Memory B cell (primary cell): ENCODE measurements at places on chromosomes 11 and 22.

DNA sequence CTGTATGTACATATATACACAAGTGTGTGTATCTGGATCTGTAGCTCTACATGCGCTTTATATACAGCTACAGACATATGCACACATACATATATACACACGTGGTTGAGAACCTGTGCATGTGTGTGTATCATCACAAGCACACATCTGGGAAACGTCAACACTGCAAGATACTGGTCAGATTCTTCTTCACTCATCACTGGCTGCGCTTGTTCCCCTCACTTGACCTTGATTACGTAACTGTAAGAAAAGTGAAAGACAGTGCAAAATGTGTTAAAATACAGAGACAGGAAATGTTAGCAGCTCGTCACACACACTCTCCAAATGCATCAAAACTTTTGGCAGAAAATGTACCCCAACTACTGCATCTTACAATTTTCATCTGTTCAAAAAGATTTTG, 51.9 kb upstream of the MN1 start:
- DNase-seq, result no peak

DNA sequence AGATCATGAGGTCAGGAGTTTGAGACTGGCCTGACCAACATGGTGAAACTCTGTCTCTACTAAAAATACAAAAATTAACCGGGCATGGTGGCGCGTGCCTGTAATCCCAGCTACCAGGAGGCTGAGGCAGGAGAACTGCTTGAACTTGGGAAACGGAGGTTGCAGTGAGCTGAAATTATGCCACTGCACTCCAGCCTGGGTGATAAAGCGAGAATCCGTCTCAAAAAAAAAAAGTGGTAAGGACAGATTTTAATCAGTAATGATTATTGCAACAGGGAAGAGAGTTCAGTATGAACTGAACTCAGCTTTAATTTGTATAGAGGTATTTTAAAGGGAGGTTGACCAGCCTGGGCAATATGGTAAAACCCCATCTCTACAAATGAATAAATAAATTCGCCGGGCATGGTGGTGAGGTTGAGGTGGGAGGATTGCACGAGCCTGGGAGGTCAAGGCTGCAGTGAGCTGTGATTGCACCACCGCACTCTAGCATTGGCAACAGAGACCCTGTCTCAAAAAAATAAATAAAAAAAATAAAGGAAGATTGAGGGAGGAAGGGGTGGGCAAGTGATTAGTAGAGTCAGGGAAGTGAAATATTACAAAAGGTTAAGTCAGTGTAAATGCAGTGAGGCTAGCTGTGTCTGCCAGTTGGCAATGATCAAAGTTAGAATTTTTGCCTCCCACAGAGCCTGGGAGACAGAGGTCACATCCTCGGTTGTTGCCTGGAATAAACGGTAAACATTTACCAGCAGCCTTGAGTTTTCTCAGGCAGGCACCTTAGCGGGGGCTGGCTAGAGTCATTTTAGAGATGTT, 2.6 kb upstream of the MCM5 start:
- DNase-seq, result no peak

DNA sequence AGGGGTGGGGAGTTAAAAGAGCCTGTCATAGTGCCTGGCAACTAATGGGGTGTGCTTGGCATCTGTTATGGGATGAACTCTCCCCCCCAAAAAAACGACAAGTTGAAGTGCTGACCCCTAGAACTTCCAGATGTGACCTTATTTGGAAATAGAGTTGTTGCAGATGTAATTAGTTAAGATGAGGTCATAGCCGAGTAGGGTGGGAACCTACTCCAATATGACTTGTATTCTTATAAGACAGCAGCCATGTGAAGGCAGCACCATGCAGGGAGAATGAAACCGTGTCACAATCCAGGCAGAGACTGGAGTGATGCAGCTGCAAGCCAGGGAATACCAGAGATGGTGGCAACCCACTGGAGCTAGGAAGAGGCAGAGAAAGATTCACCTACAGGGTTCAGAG, 394.5 kb downstream of the TENM4 start:
- no peak for DNase-seq

DNA sequence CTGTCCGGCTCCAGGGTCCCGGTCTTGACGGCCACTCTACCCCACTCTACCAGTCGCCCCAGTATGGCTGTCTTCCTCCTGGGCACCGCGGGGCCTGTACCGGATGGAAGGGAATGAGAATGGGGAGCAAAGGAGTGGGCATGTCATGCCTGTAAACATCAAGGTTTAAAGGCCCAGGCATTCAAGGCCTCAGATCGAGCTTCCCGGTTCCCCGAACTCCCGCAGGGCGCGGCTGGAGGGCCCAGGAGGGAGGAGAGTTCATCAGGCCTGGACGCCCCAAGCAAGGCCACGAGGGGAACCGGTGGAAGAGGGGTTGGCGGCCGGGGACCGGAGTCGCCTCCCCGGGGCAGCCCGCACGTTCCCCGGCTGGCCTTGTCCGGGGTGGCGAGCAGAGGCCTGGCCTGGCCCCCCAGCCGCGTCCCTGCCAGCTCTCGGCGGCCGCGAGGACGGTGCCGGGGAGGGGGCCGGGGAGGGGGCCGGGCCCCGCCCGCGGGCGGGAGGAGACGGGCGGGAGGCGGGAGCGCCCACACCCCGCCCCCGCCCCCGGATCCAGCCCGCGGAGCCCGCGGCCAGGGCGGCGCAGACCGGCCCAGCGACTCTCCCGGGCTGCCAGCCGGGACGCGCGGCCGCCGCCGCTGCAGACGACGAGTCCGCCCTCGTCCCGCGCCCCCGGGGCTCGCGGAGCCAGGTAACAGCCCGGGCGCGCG, at the start of gene CDC42EP1:
Gene CDC42EP1 (plus strand): TSS at position 580 of the 707 bp plus-strand sequence. CDS start 5,870 bp downstream, outside the sequence.
- no peak for DNase-seq

DNA sequence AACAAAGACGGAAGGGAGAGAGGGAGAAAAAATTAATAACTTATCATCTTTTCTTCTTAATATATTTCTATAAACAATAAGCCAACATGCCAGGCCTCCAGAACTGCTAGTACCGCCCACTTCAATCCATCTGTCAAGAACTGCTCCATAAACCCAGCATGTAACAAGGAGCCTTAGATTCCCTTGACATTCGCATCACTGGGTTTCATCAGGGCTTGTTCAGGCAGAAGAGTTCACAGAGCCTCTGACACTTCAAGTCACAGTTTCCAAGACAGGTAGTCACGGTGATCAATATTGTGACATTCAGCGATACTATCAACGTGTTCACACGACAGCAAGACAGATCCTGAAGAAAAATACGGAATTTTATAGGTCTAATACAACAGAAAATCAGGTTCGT, 61.7 kb downstream of the LARGE2 start:
- no peak for DNase-seq

DNA sequence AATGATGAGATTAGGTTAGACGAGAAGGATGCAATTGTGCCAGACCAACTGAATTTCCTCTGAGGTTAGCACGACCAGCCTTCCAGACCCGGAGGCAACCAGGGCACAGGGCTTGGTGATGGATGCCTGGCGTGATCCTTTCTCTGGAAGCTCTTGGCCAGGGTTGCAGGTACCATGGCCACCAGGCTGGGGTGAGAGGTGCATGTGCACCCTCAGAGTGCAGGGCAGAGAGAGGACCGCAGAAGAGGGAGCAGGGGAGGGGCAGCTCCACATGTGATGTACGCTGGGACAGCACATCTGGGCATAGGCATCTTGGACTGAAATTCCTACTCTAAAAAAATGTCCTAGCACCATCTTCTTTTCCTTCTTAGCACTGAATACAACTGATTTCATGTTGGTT, 10.9 kb downstream of the KCNJ1 start:
- no peak for DNase-seq

GRCh38 chr22:20466659-20467379, 28.8 kb downstream of the KLHL22 start:
- no peak for DNase-seq

- DNase-seq, result no peak
Measured at GRCh38 chr22:42275970-42276369, 5.5 kb upstream of the TCF20 start.

- no peak for DNase-seq
Measured at GRCh38 chr11:92670308-92670890, 299.1 kb upstream of the MTNR1B start.

DNA sequence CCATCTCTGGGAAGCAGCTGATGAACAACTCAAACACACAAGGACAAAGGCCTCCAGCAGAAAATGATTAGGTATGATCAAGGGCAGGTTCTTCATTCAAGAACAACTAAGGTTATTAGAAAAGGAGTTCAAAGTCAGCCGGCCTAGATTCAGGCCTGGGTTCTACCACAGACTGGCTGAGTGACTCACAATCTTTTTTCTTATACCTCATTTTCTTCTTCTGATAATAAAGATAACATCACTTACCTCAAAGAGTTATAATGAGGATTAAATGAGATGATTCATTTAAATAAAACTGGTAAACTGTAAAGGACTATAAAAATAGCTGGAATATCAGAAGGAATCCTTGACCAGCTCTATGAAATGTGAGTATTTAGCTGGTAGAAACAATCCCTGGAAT, 49.3 kb upstream of the PPP2R1B start:
- no peak for DNase-seq

- no peak for DNase-seq
Measured at GRCh38 chr22:38028344-38029130, 28.7 kb upstream of the PICK1 start.

DNA sequence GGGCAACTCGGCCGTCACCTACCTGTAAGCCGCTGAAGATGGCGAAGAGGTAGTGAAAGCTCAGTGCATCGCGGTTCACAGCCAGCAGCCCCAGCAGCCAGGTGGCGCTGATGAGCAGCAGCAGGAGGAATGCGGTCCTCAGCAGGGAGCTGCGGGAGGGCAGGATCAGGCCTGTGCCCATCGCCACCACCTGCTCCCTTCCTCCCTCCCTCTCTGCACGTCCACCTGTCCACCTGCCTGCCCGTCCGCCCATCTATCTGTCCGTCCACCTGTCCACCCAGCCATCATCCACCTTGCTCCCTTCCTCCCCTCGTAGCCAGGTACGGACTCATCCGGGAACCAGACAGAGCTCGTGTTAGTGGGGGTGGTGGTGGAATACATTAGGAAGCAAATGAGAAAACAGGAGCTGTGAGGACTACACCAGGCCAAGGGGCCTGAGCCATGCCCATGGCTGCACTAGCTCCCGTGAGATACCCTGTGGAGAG, 32.2 kb downstream of the TRMU start:
- peak; percentile 78 for DNase-seq

DNA sequence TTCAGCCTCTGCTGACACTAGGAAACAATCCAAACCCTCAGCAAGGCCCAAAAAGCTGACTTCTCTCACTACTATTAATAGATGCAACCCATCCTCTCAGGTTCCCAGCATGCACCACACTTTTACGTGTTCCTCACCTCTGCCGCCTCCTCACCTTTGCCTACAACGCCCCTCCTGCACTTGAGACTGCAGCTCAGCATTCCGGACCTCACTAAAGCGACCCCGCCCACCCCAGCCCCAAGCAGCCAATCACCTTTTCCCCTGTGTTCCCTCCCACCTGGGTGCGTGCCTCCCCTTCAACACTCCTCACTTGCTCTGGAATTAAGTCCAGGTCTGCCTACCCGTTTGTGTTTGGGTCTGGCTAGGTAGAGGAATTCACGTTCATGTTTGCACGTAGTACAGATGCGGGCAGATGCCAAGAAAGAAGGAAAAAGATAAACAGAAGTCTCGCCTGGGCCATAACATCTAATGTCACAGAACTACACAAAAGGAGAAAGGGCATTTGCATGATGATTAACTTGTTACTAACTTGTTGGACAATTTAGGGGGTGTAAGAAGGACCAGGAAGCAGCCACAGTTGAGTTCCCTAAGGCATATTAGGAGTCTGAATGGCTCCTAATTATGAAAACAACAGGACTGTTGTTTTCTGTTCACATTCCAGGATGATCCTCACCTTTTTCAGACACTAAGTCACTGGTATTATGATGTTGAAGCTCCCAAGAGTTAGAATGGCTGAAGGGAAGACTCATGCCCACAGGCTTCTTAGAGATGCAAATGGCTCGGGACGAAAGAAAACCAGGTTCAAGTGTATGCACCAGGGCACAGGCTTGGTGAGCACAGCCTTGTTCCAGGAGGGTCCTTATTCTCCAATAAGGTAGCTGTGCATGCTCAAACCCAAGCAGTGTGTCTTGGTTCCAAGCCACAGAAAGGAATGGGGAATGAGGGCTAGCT, 102.2 kb downstream of the MICAL3 start:
- DNase-seq, result no peak

DNA sequence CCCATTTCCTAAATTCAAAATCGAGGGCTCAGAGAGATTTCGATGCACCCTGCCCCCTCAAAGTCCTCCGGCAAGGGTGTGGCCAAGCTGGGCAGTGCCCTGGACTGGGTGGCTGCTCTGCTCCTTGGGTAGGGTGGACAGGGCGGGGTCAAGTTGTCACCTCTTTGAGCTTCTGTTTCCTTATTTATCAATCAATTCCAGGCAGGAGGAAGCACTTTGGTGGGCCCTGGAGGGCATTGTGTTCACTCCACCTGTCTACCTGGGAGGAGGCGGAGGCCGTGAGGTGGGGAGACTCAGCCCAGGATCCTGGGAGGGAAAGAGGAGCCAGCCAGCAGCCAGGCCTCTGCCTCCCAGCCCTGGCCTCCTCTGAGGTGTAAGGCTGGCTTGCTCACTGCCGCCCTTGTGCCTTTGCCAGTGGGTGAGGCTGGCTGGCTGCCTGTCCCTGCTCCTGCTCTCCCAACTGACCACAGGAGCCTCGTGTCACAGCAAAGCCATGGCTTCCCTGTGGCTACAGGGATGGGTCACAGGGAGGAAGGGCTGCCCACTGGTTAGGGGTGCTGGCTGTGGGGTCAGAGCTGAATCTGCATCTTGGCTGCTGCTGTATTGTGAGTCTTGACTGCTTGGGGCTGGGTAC, 25.5 kb upstream of the SHISAL1 start:
- DNase-seq, result no peak

DNA sequence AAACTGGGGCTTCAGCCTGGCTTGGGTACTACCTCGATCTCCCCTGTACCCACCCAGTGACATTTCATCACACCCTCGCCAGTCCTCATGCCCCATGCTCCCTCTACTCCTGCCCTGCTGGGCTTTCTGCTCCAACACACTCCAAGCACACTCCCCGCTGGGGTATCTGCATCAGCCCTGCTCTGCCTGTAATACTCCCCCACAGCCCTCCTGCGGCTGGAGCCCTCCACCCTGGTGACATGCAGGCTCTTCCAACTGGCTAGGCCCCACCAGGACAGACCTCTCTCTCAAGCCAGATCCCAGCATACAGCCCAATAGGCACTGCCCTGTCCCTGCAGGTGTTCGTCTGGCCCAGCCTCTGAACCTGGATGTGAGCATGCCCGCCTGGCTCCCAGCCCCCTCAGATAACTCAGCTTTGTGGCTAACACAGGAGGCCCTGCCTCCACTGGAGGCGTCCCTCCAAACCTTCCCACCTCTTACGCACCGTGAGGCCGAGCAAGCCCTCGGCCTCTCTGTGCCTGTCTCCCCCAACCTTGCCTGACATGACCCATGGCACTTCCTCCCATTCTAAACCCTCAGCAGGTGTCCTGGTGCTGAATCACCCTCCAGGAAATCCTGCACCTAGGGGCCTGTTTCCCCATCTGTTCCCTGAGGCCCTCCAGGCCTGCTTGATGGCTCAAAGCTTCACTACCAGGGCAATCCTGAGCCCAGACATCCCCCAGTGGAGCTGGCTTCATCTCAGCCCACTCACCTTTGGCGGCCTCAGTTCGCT, 33.5 kb upstream of the TXNRD2 start:
- DNase-seq, result no peak
